Activated T-helper 1 cell treated with anti-CD3 and anti-CD28 coated beads, Interleukin-12 subunit alpha, Interleukin-12 subunit beta, Interleukin-2, Interleukin-4 antibody, amounts not matched to agents 30 ng/mL and 10 ng/mL and 1 ng/mL, durations not matched to agents 14 hours and 24 hours and 36 hours (primary cell): ENCODE measurements at places on chromosomes 16 and 17.
A peak's percentile ranks its signal among the peaks of the same experiment; 100 is the strongest.

DNA sequence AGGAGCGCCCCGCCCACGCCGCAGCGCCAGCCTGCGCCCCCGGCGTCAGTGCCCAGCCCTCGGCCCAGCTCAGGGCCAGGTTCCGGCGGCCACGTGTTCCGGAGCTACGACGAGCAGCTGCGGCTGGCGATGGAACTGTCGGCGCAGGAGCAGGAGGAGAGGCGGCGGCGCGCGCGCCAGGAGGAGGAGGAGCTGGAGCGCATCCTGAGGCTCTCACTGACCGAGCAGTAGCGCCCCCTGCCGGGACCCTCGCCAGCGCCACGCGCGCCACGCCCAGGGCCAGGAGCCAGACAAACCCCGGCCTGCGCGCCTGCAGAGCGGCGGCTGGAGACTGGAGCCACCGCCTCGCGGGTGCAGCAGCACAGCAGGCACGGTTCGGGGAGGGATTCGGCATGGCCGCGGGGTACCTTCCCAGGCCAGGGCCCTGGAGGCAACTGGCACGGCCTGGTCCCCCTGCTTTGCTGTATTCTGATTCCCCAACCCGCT lies 9.3 kb downstream of the CORO6 start:
- DNase-seq: peak; percentile 91

- DNase-seq: no peak
Measured at GRCh38 chr17:28622186-28622585, 8.2 kb upstream of the RSKR start.

- DNase-seq: no peak
Measured at GRCh38 chr17:62100055-62100454, 35.0 kb upstream of the MED13 start.

GRCh38 chr16:10387188-10387617 lies 1.3 kb downstream of the ATF7IP2 start:
- DNase-seq: no peak

DNA sequence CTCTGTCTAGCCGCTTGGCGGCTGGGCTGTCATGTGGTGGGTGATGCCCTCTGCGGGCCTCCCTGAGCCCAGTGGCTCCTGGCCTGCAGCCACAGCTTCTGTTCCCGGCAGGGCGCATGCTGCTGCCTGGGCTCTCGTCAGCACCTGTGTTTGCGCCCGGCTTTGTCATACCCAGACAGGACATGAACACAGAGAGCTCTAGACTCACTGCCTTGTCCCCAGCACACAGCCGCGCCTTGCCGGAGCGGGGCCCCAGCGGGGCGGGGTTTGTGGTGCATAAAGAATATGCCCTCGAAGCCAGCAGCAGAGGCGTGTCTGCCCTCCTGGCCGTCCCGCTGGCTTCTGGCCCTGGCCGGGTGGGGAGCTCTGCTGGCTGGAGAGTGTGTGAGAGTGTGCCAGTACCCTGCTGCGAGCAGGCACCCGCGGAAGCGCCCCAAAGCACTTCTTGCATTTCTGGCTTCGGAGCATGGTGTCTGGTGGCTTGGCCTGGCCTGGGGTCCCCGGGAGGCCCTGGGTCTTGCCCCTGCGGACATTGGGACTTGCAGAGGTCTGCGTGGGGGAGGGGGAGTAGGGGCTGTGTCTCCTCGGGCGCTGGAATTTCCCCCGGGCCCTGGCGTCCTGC lies 14.4 kb downstream of the ASPSCR1 start:
- no peak for DNase-seq

DNA sequence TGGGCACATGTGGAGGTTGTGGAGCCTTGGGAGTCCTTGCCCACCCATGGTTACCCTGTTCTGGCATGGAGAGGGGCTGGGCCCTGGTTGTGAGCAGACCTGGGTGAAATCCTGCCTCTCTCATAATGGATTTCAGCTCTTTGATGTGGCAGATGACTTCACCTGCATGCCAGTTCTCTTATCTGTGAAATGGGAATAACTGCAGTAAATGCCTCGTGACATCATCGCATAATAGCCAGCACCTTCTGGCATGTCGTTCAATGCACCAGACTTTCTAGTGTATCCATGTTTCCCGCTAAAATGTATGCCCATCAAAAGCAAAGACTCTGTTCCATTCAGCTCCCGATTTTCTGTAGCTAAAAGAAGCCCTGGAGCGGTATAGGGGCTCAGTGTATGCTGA lies 197.6 kb downstream of the MAF start:
- no peak for DNase-seq

- no peak for DNase-seq
Measured at GRCh38 chr16:66717776-66718175, 21.2 kb upstream of the CMTM4 start.

- DNase-seq: no peak
Measured at GRCh38 chr16:57807252-57807967, 5.1 kb upstream of the KIFC3 start.

DNA sequence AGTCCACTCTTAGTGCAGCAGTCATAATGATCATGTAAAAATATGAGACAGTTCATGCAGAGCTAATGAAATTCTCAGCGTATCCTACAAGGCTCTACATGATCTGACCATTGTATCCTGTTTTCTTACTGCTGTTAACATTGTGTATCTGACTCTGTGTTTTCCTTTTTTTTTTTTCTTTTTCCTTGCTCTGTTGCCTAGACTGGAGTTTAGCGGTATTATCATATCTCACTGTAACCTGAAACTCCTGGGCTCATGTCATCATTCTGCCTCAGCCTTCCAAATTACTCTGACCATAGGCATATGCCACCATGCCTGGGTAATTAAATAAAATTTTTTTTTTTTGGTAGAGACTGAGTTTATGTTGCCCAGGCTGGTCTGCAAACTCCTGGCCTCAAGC lies 12.1 kb downstream of the DUS2 start:
- no peak for DNase-seq

DNA sequence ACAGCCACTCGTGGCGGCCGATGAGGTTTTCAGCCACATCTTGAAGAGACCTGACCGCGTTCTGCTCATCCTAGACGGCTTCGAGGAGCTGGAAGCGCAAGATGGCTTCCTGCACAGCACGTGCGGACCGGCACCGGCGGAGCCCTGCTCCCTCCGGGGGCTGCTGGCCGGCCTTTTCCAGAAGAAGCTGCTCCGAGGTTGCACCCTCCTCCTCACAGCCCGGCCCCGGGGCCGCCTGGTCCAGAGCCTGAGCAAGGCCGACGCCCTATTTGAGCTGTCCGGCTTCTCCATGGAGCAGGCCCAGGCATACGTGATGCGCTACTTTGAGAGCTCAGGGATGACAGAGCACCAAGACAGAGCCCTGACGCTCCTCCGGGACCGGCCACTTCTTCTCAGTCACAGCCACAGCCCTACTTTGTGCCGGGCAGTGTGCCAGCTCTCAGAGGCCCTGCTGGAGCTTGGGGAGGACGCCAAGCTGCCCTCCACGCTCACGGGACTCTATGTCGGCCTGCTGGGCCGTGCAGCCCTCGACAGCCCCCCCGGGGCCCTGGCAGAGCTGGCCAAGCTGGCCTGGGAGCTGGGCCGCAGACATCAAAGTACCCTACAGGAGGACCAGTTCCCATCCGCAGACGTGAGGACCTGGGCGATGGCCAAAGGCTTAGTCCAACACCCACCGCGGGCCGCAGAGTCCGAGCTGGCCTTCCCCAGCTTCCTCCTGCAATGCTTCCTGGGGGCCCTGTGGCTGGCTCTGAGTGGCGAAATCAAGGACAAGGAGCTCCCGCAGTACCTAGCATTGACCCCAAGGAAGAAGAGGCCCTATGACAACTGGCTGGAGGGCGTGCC lies 30.1 kb downstream of the CIITA start:
- DNase-seq: no peak

- DNase-seq: no peak
Measured at GRCh38 chr16:81210807-81211206, 27.7 kb upstream of the BCO1 start.

DNA sequence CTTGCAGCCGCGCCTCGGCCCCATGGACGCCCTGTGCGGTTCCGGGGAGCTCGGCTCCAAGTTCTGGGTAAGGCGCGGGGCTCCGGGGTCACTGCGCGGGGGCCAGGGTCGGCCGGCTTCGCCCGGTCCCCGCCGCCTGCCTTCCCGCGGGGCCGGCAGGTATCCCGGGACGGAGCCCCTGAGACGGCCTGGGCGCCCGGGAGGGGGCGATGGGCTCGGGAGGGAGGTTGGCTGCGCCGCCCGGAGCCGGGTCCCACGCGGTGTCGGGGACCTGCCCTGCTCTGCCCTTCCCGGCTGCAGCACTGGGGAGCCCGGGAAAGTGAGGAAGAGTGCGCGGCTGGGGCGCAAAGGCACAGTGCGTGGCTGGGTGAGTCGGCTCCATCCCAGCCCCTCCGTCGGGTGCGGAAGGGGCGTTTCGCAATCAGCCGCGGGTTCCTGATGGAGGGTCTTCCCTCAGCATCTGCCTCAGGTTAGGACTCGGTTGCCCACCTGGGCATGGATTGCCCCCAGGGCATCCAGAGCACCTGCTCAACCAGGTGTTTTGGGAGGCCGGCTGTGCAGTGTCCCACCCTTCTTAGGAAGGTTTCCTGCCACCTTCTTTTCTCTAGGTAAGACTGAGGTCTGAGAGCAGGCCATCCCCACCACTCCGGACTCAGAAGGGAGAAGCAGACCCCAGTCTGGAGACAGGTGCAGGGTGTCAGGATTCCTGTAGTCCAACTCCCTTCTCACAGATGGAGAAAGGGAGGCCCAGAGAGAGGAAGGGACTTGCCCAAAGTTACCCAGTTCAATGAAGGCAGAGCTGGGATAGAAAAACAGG lies 442 bp downstream of the ABCC3 start:
- DNase-seq: no peak

GRCh38 chr17:35155246-35155645 lies 7.6 kb downstream of the UNC45B start:
- no peak for DNase-seq

- no peak for DNase-seq
Measured at GRCh38 chr17:31493656-31494155, 102.2 kb downstream of the RAB11FIP4 start.

GRCh38 chr17:11557727-11558452 lies 40.4 kb upstream of the DNAH9 start:
- DNase-seq: no peak

GRCh38 chr17:75465039-75465438 lies 8.6 kb downstream of the TMEM94 start:
- DNase-seq: no peak

DNA sequence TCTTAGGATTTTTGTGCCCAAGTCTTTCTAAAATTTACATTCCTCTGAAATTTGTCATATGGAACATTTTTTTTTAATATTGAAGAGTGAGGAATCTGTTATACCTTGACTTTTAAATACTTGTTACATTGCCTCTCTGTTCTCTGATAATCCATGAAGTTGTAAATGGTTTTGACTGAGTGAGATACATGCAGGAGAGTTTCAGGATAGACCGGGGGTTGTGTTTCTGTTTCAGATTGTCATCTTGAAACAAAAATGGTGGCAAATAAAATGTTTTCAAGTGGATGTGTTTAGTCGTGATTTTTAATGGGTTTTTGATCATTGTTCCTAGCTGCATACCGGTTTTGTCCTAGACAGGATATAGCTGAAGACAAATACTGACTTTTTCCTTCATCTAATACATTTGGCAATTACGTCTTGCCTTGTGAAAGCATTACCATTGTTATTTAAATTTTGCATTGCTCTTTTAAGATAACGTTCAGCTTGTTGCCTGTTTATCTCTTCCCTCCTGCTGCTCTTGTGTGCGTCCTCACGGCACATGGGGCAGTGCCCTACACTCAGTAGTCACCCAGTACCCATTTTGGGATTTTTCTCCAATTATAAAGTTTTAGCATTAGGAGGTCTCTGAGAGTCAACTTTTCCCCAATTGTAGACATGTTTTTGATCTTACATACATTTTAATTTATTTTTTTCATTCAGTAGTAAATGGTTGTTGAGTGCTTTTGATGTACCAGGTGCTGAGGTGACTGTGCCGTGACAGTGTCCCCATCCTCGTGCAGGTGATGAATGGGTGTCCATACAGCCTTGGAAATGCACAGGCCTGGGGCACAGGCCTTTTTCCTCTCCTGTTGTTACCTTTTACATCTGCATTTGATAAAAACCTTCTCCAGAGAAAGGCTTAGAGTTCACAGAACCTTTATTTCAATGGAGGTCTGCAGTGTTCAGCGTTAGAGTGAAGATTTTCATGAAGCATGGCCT lies 169.9 kb downstream of the MSI2 start:
- no peak for DNase-seq

DNA sequence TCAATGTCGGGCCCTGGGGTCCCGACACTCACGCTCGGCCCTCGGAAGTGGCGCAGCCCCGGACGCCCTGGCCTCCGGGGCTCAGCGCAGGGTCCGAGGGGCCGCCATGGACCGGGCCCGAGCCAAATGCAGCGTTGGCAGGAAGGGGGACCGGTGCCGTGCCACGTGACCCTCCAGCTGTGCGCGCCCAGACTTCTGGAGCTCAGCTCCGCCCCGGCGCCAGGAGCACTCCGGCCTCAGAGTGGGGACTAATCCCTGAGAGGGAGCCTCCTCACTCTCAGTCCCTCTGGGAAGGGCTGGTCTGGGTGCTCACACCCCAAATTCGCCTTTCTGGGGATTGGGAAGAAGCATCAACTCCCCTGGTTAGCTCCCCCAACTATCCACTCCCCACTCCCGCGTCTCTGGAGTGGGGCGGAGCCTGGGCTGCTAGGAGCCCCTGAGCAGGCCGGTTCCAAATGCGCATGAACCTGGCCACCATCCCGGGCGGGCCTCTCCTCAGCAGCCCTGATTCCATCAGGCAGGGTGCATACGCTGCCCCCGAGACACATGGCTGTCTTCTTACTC lies at the start of gene B3GNT9:
TSS of gene B3GNT9 (minus strand) at position 166 of the 564 bp plus-strand sequence. CDS start 513 bp downstream, outside the sequence.
- DNase-seq: no peak
